ENCODE measurements at places on chromosomes 4 and X.

DNA sequence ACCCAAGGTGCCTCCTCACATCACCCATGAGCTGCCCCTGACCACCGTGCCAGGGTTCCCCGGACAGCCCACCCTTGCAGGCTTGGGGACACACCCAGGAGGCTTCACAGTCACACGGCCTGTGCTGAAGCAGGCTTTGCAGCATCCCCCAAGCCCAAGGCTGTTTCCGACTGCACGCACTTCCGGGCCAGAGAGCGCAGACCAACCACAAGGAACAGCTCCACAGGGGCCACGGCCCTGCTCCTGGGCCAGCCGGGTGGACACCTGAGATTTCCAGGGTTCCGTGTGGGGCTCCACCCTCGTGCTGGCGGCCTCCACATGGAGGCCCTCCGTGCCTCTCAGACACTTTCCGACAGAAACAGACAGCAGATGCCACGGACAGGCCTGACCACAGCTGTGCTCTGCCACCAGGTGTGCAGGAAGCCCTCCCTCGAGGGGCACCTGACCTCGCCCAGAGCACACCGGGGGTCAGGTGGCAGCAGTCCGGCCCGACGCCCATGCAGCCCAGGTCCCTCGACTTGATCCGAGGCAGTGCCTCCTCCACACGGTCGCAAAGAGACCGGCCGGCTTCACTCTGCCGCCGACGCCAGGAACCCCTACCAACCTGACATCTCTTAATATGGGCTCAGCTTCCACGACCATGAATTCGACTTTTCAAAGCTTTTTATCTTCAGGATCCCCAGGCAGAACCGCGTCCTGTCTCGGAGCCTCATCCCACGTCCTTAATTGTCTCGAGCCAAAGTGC is 8.0 kb downstream of the CTBP1 start:
- no peak for DNase-seq

DNA sequence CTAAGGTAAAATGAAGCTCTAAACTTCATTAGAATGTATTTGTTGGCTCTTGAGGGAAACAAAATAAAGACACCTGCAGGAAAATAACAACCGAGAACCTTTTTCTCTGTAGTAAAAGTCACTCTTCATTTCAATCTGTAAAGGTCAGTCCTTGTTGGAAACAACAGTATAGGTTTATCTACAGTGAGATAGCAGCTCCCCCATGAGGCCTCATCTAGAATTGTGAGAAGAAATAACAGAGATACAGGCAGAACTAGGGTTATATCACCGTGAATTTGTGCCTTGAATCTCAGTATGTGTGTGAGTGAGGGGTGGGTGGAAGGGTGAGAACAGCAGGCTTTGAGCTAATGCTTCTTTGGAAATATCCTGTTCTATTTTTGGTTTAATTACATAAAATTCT is 107.8 kb upstream of the FMR1 start:
- DNase-seq, result no peak

GRCh38 chr4:159126716-159127115 is 23.8 kb downstream of the RAPGEF2 start:
- DNase-seq, result no peak

GRCh38 chrX:13520351-13520750 is 49.0 kb upstream of the EGFL6 start:
- no peak for DNase-seq

DNA sequence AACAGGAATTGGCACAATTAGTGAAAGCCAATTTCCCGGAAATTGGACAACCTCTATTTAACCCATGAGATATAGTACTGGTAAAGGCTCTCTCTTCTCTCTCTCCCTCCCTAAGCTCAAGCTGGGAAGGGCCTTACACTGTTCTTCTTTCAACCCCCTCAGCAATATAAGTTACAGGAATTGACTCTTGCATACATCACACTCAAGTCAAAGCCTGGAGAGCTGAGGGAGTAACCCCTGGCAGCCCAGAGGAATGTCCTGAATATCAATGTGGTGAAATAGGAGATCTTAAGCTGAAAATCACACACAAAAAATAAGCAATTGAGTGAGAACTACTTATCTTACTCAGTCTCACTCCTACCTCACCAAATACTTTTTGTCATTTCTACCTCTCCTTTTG is 186.9 kb upstream of the SPOCK3 start:
- no peak for DNase-seq
